NCI-H1092 treated with DMSO at 0.1 percent for 48 hours (cell line): ENCODE measurements at places on chromosomes 11 and 22.

DNA sequence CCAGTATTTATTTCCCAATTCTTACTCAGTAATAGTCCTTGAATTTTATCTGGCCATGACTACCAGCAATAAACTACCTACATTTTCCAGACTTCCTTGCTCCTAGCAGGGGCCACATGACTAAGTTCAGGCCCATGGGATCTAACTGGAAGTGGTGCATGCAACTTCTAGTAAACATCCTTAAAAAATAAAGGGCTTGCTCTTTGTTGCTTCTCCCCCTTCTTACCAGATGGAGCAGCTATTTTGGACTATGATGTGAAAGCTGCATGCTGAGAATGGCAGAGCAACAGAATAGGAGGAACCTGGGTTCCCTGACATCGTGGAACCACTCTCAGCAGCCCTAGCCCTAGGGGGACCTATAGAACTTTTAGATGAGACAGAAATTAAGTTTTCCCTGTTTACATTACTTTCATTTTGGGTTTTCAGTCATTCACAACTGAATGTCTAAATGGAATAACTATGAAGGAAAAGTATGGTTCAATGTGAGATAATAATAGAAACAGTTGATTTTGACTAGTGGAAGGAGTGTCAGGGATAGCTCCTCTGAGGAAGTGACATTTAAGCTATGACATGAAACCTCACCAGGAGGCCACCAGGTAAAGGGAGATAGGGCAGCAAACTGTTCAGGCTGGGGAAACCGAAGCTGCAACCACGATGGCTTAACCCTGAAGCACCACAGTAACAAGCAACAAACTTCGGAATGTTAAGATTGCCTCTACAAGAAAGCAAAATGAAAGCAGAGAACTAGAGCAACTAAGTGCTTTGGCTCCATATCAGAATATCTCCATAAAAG is 48.9 kb downstream of the PHF21A start:
- no peak for DNase-seq

- DNase-seq: no peak
Observed at GRCh38 chr11:76623171-76623883, 47.2 kb downstream of the LRRC32 start.

DNA sequence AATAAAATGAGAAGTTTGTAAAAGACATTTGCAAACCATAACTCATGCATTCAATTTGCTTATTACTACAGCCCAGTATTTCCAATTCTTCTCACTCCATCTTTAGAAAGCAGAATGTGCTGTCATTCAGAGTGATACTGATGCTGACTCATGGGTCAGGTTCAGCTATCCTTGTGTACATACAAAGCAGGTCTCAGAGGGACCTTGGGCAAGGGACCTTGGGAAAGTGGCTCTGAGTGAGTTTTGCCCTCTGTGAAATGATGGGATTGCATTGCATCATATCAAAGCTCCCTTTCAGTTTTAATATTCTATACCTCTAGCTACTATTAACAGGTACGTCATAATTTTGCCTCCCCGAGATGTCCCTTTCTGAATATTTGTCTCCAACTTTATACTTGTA is 848.7 kb downstream of the OPCML start:
- no peak for DNase-seq

DNA sequence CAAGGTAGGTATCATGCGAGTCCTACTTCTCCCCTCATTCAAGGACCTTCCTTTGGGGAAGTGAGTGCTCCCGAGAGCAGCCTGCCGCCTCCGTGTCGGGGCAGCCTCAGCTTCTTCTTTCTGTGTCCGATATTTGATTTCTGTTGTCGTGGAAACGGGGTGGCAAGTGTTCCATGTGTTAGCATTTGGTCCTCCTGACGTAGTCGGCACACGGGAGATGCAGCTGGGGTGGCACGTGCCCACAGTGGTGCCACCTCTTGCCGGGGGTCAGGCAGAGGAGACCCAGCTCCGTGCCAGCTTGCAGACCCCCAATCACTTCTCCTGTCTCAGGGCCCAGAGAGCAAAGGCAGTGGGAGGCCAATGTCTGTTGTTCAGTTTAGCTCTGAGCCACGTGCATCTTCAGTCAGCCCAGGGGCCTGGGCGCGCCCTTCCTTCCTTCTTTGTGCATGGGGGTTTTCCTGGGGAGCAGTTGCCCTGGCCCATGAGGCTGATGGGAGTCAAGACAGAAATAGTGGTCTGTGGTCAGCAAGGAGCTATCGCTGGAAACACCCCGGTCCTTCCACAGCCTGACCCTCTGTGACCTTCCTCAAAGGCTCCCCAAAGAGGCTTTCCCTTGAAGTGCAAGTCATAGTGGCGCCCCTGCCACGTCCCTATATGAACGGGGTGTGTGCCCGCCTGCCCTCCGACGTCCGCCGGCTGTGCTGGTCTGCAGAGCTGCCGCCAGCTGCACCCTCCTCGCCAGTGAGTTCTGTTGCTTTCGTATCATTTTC is 44.5 kb downstream of the PARVB start:
- DNase-seq: no peak

DNA sequence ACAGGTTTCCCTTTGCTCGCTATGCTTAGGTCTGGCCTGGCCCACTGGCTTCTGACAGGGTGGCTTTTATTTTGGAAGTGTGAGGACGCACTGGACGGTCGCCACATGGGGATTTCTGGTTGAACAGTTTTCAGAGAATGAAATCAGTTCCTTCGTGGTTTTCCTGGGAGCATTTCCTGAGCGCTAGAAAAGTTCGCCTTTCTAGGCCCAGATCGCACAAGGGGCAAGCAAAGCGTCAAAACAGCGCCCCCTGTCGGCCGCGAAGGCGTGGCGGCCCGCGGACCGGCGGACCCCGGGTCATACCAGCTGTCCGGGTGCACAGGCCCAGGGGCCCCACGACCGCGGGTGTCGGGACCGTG is 12.7 kb upstream of the CYP2R1 start:
- no peak for DNase-seq

GRCh38 chr11:72750556-72751115 is 1.6 kb downstream of the ARAP1 start:
- DNase-seq: no peak
